ENCODE measurements at places on chromosomes 3 and 15.

- no peak for DNase-seq
Observed at GRCh38 chr3:193564012-193564411, 9.3 kb upstream of the ATP13A4 start.

DNA sequence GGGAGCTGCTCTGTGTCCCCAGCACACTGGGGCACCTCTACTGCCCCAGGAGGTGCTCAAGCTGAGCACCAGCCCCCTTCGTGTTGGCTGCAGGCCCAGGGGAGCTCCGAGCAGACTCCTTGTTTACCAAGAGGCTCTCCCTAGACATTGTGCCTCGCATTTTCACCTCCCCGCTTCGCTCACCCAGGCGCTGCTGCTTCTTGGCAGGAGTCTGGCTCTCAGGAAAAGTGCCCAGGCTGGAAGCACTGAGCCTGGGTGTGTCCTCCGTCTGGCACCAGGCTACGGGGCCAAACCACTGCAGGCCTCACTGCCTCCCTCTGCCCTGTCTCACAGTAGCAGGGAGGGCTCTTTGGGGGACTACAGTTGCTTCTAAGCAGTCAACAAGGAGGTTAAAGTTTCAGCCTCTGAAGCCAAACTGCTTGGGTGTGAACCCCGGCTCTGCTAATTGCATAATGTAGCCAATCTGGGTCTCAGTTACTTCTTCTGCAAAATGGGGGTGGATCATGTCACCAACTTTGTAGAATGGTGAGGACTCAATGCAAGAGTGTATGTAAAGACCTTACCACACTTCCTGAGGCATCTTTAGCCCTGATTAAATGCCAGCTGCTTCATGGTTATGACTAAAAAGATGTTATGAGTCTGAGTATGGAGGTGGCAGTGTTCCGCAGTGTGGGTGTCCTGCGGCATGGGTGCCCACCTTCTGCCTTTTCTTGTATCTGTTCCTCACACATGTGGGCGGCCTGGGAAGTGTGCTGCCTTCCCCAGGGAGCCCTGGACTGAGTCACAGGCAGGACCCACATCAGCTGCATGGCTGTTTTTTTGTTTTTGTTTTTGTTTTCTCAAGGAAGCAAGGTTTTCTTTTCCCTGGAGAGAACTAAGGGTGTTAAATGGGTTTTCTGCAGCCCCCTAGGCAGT lies 88.9 kb downstream of the CLSTN2 start:
- DNase-seq, result no peak

- no peak for DNase-seq
Observed at GRCh38 chr3:36695769-36696137, 68.6 kb downstream of the DCLK3 start.

DNA sequence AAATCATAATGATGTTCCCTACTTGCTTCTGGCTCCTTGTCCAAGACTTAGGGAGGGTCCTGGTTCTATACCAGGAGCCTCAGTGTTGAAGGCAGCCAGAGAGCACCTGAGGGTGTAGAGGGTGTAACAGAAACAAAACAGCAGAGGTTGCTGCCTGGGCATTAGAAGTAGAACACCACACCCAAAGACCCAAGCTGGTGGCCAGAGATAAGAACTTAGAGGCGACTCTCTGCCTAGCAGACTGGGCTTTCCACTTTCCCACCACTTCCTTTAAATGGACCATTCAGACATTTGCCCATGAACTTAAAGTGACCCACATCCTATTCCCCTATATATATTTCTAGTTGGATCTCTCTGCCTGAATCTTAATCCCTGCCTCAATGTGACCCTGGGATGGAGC lies 189.8 kb downstream of the KLF13 start:
- DNase-seq, result no peak

DNA sequence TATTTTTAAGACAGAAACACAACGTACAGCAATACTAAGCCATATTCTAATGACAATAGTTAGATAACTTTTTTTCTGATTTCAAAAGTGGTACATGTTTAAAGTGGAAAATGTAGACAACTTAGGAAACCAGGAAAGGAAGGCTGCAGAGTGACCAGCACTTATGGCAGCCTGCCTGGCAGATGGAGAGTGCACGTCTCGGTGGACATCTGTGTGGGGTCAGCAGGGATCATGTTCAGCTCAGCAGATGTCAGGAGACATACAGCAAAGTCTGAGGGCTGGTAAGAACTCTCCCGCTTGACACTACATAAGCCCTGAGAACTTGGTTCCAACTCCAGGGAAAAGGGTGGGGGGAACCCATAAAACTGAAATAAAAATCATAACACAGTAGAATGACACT lies 128.6 kb upstream of the ADPGK start:
- DNase-seq, result no peak

DNA sequence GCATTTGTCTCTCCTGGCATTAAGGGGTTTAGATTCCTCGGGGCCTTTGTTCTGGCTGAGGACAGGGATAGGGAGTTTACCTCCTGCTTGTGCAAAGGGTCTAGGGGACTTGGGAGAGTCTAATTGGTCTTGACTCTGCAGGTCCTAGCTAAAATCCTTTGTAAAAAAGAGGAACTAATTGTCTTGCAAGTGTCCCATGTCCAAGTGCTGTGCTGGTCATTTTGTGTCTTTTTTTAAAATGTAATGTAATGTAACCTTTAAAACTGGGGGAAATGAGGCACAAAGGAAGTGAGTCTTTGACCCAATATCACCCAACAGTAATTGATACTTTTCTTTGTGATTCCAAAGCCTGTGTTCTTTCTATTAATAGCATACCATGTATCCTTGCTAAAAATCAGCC lies 14.9 kb upstream of the C3orf80 start:
- DNase-seq, result no peak

GRCh38 chr3:40258555-40258954 lies 51.0 kb upstream of the EIF1B start:
- no peak for DNase-seq

GRCh38 chr3:165918657-165918979 lies 81.4 kb upstream of the BCHE start:
- no peak for DNase-seq

- no peak for DNase-seq
Observed at GRCh38 chr15:60903211-60903610, 325.9 kb downstream of the RORA start.

DNA sequence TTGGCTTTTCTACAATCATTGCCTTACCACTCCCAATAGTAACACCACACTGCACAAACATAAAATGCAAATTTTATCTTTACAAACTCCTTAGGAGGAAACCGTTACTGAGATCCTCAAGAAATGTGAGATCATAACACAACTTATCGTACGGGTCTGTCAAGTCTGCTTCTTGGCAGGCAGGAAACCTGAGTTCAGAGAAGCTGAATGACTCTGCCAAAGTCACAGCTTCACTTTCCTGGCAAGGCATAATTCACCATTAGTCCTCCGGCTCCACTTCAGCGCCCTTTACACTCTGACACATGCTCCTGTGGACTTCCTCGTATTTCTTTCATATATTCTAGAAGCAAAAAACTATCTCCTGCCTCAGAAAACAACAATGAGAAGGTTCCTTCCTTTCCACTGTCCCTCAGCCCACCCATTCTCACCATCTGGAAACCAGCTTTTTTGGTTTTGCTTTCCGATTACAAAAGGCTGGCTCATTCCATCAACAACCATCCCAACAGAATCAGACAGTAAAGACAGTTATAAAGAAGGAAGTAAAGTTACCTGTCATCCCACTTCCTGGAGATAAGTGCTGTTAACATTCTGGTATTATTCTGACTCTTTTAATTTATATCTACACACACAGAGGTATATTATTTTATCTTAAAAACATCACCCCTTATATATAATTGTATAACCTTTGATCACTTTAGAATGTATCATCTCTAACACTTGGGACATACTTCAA lies 223.4 kb downstream of the STT3B start:
- no peak for DNase-seq

DNA sequence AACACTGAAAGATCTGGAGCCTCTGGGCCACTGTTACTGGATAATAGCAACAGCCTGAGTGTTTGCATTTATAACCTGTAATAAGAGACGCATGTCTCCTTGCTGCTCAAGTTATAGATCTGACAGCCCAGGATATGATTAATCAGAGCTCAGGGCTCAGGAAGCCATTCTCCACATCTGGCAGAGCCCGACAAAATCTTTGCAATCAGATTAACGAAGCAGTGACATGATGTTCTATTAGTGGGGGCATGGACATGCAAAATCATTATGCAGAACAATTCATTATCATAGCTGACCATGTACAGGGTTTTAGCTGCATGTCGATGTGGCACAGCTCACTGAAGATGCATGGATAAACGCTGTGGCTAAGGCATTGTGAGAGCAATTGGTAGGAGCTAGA lies 730.3 kb downstream of the ZNF385D start:
- no peak for DNase-seq

- DNase-seq, result no peak
Observed at GRCh38 chr15:50166216-50166615, 15.8 kb upstream of the SLC27A2 start.

DNA sequence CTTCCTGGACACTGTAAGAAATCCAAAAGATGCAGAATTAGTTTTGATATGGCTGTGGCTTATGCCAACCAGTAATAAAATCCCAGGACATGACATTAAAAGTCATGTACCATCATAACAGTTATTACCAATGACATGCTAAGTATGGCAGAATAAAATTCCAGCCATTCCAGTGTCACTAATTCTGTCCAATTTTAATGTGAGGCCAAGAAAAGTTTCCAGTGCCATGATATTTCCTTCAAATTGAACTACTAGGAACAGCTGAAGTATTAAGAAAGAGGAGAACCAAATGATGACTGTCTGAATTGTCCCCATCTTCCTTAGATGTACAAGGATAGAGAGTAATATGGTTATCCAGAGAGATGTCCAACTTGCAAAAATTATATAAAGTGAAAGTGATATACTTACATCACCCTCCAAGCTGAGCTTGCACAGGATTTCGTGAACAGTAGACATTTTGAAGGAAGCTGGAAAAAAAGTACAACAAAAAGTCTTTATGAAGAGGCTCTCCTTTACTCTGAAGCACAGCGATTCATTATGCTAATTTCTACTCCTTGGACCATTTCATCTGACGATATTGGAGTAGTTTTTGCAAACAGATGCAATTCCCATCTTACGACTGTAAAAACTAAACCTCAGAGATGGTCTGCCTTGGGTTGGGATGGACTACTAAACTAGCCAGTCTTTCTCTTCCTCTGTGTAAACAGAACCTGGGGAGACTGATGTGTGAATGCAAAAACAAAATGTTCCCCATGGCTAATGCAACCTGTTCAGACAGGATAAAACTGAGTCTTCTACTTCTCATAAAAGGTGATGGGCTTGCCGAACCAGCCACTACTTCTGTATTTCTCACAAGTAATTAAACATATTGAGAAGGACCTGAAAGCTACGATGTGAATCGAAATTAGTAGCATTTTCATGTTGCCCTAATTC lies 11.9 kb downstream of the ANXA2 start:
- DNase-seq, result no peak

GRCh38 chr3:97579365-97579764 lies 185.2 kb upstream of the ARL6 start:
- DNase-seq, result no peak

DNA sequence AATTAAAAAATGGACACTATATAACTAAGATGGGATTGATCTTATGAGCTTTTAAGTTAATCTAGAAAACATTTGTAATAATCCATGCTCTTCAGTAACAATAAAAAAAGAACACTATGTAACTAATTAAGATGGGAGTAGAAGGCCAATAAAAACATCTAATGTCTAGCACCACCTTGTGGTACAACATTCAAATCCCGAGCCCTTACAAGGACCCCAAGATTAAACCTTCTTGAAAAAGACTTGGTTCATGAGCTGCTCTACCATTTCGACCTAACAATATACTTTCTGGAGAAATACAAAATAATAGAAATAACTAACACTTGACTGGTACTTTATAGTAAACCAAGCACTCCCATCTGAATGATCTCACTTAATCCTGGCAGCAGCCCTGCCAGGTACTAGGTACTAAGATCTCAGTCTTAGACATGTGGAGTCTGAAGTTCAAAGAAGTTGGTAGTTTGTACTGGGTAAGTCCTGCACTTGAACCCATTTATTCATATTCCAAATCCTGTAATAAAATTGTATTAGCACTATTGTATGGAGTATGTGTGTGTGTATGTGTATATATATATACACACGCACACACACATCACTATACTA lies 21.8 kb downstream of the METTL6 start:
- DNase-seq, result no peak

GRCh38 chr3:107453504-107453903 lies 69.3 kb upstream of the BBX start:
- DNase-seq, result no peak

DNA sequence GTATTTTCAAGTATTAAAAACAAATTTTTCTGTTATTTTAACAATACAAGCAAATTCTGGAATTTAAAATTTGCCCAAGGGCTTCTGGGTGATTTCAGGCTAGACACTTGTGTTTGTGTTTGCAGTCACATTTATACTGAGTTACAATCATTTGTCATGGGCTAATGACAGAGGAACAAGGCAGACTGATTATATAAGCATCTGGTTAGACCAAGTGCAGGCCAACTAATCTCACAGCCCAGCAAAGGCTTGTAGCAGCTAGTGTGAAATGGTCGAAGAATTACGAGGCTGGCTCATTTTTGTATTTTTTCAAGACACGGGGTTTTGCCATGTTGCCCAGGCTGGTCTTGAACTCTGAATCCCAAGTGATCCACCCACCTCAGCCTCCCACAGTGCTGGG lies 52.1 kb downstream of the CMTM8 start:
- DNase-seq, result no peak

DNA sequence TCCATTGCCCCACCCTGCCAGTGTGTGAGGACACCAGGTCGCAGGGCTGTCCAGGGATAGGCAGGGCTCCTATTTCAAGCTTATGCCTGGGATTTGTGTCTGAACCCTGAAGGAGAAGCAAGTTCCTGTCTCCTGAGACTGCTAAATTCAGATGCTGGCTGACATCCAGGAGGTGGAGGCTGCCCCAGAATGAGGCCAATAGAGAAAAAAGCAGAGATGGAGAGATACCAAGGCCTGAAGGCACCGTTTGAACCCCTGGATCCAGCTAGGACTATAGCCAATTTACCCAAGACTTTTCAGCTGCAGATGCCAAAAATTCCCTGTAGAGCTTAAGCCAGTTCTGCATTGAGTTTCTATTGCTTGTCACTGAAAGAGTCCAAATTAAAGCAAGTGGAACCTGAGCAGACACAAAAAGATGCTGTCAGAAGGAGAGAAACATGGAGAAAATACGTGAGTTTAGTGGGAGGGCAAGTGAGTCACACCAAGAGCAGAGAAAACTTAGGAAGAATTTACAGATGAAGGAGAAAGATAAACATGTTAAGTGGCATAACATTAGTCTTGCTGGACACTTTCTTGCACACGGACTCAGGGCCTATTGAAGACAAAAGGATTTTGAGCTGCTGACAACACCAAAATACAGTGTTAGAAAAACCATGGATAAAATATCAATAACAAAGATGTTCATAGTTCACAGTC lies 148.6 kb downstream of the CNTN3 start:
- no peak for DNase-seq

GRCh38 chr15:39290711-39291435 lies 290.0 kb upstream of the THBS1 start:
- DNase-seq, result no peak

- DNase-seq, result no peak
Observed at GRCh38 chr3:36362973-36363372, 17.3 kb upstream of the STAC start.
